ENCODE measurements at places on chromosomes 12 and 14. TPM values are rescaled to one million over a fixed set of nuclear protein-coding genes. Genes with fewer than 3 reads are reported as not detected.

INSM2 gene
- total RNA-seq, result not detected

ADCY6 gene
- 34.6 TPM for total RNA-seq

KLHL42 gene
- 23.2 TPM for total RNA-seq

IL23A gene
- not detected for total RNA-seq

MDM1 gene
- 9.0 TPM for total RNA-seq

EMP1 gene
- total RNA-seq, result 119 TPM

TBX3 gene
- 3.2 TPM for total RNA-seq

SMCO2 gene
- total RNA-seq, result 0.36 TPM

AQP2 gene
- total RNA-seq, result not detected

COX8C gene
- not detected for total RNA-seq

RNU4-1 gene
- 465 TPM for total RNA-seq

HOXC12 gene
- total RNA-seq, result not detected

ZBTB42 gene
- 3.5 TPM for total RNA-seq

CCDC177 gene
- not detected for total RNA-seq

CALM1 gene
- 1,010 TPM for total RNA-seq

OAS2 gene
- total RNA-seq, result 5.8 TPM

ANO4 gene
- total RNA-seq, result 0.94 TPM

APOF gene
- total RNA-seq, result not detected

KRT82 gene
- total RNA-seq, result not detected

SP7 gene
- not detected for total RNA-seq

LYZ gene
- total RNA-seq, result not detected

HAL gene
- total RNA-seq, result 0.54 TPM

CYP27B1 gene
- total RNA-seq, result 0.54 TPM

NT5DC3 gene
- 3.6 TPM for total RNA-seq

KRT79 gene
- 0.28 TPM for total RNA-seq

Data from endothelial cell of coronary artery (primary cell).